Kidney glomerular epithelial cell (primary cell): ENCODE measurements at places on chromosomes 11 and 22.

DNA sequence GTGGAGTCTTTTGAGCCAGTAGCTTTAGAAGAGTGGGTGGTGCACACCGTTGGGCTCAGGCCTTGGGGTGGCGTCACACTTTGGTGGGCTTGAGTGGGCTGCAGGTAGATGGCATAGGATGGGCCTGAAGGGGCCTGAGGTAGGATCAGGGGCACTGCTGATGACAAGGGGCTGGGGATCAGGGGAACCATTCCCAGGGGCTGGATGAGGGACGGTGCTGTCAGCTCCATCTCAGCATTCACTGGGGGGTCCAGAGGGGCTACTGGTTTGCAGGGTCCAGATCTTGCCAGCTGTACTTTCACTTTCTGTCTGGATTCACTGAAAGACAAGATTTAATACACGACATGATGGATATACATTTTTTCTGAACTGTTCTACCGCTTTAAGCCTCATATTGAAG lies 11.1 kb downstream of the E2F8 start:
- no peak for DNase-seq

- DNase-seq, result no peak
Observed at GRCh38 chr11:63767565-63768236, 874 bp downstream of the ZFTA start.

- DNase-seq, result no peak
Observed at GRCh38 chr11:126698576-126698975, 302.0 kb downstream of the KIRREL3 start.

DNA sequence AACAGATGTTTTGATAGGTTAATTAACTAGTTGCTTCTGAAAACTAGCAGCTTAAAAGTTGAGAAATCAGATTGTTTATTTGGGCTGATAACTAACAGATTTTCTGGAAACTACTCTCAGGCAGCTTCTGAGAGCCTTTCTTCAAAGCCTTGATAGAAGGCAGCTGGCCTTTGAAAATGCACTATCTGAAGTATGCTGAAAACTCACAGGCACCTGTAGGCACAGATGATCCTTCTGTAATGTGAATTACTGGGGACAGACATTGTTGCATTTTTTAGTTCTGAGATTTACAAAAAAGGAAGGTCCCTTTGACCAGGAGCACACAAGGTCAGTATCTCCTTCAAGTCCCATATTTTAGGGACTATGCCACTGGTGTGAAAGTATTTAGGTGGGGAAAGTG lies 460.8 kb upstream of the CNTN5 start:
- DNase-seq, result no peak
